ENCODE measurements at places on chromosomes 7 and 10.

GRCh38 chr10:94428766-94429707, 26.7 kb downstream of the TBC1D12 start:
- DNase-seq: no peak

DNA sequence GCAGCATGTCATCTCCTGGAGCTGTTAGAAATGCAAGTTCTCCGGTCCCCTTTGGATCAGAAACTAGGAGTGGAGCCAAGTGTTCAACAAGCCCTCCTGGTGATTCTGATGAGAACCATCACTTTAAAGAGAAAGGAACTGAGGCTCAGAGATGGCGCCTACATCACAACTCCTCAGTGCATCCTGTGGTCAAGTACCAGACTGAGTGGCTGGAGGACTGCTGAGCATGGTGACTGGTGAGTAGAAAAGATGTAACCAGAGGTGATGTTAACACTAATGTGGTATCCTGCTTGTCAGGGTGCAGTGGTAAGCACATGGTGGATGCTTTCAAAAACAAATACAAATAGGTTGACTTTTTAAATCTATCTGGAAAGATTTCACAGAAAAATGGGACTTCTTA, 3.5 kb upstream of the OIT3 start:
- no peak for DNase-seq

- DNase-seq: no peak
These were observed 76.2 kb upstream of the NMT2 start for GRCh38 chr10:15244635-15245197.

DNA sequence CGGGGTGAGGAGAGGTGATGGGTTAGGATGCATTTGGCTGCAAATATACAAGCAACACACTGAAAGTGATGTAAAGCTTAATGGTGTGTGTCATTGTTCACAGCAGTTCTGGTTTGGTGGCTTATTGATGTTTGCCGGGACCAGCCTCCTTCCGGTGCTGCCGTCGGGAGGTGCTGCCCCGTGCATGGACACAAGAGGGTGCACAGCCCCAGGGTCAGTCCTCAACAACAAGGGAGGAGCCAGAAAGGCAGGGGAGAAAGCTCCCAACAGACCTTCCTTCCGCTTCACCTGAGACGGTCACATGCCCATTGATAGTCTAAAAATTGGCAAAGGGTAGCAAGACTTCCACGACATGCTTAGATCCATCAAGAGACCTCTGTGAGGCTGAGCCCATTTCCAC, 9.5 kb downstream of the RNF32 start:
- DNase-seq: peak; percentile 29

DNA sequence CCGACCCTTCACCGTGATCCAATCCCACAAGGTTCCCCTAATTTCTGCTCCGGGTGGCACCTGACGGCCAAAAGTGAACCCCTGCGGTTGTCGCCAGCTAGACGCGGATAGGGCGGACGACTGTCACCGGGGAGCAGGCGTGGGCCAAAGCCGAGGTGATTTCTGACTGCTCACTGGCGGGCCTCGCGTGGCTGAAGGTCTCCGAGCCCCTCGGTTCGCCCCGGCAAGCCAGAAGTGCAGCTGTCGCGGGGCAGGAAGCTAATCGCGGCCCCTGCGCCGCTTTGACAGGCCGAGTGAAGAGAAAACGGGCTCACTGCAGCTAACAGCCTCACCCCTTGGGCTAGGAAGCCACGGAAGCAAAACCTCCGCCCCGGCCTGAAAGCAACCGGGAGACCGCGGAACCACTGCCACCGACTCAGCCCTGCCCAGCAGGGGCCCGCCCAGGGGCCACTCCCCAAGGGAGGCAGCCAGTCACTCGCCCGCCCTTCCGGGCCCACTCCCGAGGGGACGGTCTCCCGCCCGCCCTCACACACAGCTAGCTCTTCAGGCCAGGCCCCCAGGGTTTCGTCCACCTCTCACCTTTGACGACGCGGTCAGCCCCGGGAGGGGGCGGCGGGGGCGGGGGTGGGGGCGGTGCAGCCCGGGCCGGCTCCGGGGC, 469 bp downstream of the PPP3CB start:
- DNase-seq: peak; percentile 90

- DNase-seq: no peak
These were observed 565.8 kb upstream of the MGMT start for GRCh38 chr10:128901236-128901635.

- no peak for DNase-seq
These were observed 63.6 kb downstream of the GPR37 start for GRCh38 chr7:124701955-124702354.

DNA sequence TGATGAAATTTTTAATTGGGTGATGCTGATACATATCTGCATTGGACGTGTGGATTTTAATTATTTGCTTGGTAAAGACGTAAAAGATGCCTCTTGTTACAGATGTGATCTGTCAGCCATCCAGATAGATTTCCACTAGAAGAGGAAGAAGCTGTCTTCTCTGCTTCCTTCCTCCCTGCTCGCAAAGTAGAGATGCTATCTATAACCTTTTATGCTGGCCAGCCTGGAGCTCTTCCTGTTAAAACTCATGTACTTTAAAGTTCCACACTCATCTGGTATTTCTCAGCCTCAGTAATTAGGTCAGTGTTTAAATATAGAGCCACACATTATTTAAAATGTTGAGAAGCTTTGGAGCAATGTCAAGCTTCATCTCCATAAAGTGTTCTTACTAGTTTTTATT, 51.2 kb upstream of the TMEM229A start:
- peak; percentile 2 for DNase-seq

GRCh38 chr7:78396210-78396609, 597.6 kb downstream of the PHTF2 start:
- no peak for DNase-seq

DNA sequence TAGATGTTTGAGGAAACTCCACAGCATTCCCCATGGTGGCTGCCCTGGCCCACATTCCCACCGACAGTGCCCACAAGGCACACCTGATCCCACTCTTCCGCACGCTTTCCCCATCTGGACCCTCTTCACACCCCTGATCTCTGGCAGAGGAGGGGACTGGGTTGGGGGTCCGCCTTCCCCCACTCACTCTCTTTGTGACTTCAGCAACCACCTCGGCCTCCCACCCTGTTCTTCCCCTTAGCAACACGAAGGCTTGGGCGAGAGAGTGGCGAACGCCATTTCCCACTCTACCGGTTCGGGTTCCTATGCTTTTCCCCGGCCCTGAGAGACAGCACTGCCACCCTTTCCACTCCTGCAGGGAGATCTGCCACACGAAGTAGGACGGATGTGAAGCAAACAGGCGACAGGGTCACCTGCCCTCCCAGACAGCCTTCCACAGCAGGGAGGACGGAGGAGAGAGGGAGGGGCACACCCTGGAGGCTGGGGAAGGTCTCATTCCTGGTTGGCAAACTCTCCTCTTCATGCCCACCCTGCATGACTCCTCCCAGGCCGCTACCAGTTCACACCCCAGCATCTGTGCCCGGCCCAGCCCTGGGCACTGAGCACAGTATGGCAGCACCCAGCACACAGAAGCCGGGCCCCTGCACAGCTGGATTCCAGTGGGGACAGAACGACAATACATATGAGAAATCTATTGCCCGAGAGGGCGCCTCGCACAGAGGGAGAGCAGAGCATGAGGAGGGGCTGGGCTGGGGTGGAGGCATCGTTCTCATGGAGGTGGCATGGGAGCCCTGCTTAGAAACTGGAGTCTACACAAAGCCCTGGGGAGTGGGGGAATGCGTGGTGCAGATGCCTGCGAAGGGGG, 93.5 kb downstream of the PAXIP1 start:
- no peak for DNase-seq

DNA sequence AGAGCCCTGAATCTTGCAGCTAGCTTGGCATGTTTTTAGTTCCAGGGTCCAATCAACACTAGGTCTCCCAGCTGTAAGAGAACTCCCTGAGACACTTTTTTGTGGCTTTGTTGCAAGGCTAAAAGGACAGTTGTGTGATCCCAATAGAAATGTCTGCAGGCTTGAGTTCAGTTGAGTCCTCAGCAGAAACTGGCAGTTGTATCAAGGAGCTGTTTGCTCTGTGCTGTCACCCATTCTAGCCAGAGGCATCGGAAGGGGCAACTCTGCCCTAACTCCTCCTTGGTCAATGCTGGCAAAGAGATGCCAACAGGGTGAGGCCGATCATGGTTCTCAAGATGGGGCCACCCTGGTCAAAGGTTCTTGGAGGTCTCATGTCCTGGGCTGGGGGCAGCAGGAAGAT, 224.1 kb downstream of the BUB3 start:
- DNase-seq: no peak

GRCh38 chr10:105844676-105845570, 1203.8 kb downstream of the SORCS3 start:
- no peak for DNase-seq

- no peak for DNase-seq
These were observed 104.2 kb downstream of the CABCOCO1 start for GRCh38 chr10:61766927-61767326.

- DNase-seq: no peak
These were observed 1.4 kb upstream of the OSBPL3 start for GRCh38 chr7:24981171-24981951.

DNA sequence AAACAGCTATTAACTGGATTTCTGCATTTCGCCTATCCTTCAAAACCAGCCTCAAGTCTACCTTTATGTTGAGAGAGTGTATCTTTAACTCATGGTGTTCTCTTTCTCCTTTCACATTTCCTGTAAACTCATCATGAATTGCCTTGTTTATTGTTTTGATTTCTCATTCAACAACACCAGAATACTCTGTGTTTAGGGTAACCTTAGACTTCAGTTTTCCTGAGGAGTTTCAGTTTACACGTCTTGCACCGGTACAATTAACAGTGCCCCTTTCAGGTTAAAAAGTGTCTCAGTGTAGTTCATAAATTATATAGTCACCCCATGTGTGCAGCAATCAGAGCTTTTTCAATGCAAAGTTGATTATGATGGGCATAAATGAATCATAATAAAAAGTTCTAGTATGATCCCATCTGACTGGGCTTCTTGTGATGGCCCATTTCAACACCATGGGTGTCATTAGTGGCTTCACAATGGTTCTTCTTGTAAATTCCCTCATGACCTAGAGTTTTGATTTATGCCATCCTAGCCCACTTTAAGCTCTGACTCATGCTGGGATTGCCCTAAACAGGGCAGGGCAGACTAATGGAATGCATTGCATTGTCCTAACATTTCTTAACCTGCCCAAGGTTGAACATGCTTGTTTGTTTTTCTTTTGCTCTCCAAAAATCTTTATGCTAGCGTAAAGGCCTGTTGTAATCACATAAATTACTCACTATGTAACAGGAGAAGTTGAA, 22.0 kb downstream of the ITGB8 start:
- no peak for DNase-seq

DNA sequence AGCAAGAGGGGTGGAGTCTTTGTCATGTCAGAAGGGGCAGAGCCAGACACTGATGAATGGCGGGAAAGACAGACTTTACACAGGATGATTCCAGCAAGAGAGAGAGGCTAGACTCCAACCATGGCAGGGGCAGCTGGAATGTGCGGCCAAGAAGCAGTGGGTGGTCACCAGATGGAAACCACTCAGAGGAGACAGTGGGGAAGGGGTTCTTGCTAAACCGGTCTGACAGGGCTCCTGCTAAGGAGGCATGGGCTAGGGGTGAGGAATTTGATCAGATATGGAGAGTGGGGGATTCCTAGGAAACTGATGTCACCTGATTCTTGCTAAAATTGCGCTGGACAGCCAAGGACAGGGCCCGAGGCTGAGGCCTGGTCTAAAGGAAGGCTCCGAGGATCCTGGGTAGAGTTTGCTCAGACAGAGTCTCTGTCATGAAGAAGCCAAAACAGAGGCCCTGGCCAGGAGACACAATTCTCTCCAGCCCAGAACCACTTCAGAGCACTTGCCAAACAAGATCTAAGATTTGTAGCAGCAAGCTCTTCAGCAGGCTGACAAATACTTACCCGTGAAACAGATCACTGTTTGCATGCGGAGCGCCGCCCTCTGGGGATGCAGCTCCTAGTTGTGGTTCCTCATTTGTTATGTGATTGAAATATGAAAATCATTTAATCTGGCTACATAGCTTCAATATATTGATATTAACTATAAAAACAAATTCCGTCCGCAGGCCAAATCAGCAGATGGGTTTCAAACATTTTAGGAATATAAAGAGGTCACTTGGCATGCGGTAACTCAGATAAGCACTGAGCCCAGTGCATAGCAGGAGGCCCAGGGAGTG, 377.0 kb downstream of the TCERG1L start:
- DNase-seq: no peak

DNA sequence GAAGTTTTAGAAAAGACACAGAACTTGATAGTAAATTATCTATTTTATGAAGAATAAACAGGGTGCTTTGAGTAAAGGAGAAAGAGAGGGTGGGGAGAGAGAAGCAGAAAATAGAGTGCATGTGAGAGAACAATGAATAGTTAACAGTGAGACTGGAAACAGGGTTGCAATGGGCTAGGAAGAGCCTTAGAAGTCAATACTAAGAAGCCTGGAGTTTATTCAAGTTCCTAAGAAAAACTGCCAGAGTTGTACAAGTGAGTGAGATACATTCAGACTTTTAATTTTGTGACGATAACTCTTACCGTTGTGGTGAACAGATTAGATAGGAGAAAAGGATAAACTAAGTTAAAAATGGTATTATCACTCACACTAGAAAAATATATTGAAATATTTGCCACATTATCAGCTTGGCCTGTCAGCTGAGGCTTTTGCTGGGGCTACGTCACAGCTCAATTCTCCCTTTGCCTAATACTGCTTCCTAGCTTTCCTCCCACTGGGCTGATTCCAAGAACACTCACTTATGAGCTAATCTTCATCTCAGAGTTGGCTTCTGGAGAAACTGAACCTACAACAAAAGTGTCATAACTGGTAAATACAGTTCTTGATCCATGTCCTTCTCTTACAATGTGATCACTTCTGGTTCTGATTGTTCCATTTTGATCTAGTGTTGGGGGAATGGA, 92.7 kb downstream of the SEMA3D start:
- DNase-seq: no peak

DNA sequence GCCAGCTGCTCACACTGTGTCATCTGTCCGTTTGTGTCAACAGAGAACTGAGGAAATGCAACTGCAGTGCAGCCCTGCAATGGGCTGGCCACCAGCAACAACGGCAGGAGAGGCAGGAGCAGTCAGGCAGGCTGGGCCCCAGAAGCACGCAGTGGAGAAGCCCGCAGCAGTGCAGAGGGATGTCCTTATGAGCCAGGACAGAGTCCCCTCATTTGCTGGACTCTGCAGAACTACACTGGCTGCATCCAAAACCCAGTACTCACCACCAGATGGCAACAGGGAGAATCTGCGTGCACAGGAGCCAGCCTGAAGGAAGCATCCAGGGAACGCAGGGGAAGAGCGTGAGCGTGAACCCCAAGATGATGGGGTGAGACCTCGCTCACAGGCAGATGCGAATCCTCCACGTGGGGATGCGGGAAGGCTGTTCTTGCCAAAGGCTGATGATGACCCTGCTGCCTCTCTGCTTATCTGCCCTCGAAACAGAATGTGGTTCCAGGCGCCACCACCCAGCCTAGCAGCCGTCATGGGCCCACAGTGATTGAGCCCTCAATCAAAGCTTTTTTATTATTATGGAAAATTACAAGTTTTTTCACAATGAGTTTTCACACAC, 232.1 kb downstream of the PTPRN2 start:
- no peak for DNase-seq

- DNase-seq: no peak
These were observed 77.7 kb upstream of the GNA12 start for GRCh38 chr7:2921653-2922347.

- DNase-seq: no peak
These were observed 439.7 kb upstream of the IGFBP3 start for GRCh38 chr7:46360811-46361210.
